ENCODE measurements at places on chromosomes 12 and 14.

- no peak for DNase-seq
These were observed 72.3 kb downstream of the CRADD start for GRCh38 chr12:93749515-93749914.

DNA sequence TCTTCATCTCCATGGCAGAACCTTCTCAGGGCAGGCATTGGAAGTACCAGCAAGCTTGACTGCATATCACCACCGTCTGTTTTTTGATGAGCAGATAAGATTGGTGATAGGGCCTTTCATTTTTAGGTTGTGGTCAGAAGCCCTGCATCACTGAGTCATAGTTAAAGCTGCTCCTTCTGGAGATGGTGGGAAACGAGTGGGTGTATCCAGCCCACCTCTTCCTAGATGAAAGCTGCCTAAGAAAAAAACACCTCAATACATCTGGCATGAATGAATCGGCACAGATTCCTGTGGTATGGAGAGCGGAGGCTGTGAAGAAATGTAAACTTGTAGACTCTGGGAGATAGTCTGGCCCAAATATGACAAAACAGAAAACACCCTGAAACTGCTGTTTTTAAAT is 248.7 kb upstream of the EGLN3 start:
- no peak for DNase-seq

GRCh38 chr14:78432046-78432445 is 261.9 kb downstream of the NRXN3 start:
- DNase-seq, result no peak

DNA sequence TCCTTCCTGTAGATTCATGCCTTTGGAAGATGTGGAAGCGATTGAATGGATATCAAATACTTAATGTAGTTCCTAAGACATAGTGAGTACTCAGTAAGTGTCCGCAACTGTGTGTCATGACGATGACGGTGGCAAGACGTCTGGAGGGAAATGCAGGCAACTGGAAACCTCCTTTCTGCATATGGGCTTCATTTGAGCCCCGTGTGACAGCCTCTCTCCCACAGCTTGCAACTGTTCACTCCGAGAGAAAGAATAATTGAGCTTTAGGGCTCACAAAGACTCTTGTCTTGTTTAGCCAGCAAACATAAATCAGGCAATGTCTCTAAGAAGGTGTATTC is 6.9 kb downstream of the CFAP251 start:
- DNase-seq, result no peak

DNA sequence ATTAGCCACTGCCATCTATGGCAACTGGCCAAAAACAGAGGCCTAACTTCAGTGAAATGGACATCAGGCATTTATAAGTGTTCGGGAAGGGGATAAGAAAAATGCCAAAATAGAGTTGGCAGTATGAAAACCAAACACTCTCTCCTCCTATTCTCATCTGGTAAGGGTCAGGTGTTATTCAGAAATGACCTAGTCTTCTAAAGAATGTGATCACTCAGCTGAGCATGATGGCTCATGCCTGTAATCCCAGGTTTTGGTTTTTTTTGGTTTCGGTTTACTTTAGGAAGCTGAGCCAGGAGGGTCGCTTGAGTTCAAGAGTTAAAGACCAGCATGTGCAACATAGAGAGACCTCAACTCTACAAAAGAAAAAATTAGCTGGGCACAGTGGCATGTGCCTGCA is 170.3 kb downstream of the GRIN2B start:
- no peak for DNase-seq

GRCh38 chr14:83529531-83529930 is 1995.9 kb upstream of the SEL1L start:
- DNase-seq, result no peak

DNA sequence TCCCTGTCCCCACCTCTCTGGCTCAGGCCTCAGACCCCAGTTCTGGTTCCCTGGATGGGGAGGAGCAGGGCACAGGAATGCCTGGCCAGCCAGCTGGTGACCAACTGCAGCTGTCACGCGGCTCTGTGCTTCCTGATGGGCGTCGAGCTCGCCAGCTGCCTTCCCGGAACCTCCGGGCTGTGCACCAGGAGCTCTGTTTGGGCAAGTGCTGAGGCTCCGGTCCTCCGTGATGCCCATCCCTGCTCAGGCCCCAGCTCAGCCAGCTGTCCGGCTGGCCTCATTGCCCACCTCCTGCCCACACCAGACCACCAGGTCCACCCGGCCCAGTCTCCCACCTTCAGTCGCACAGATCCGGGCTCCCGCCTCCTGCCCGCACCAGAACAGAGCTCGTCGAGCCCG is 4.8 kb downstream of the IFFO1 start:
- no peak for DNase-seq

- DNase-seq, result no peak
These were observed 21.2 kb downstream of the FGF6 start for GRCh38 chr12:4424422-4424821.

DNA sequence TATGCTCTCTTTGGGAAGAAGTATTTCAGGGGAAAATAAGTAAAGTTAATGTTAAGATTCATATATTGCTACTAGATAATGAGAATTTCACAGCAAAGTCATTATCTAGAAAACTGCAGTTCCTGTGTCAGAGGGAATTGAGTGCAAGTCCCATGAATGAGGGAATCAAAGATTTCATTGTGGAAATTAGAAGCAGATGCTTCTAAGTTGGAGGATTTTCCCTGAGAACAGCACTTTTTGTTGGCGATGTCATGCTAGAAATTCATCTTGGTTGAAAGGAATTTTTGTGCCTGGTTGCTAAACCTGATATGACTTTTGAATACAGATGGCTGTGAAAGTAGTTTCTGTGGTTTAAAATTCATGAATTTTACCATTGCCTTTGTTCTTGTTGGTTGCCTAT is 25.6 kb downstream of the FRMD6 start:
- DNase-seq, result no peak

GRCh38 chr14:58466459-58466858 is 38.9 kb downstream of the KIAA0586 start:
- DNase-seq, result no peak

GRCh38 chr14:60515511-60516289 is 6.8 kb downstream of the SIX6 start:
- peak; percentile 22 for DNase-seq

DNA sequence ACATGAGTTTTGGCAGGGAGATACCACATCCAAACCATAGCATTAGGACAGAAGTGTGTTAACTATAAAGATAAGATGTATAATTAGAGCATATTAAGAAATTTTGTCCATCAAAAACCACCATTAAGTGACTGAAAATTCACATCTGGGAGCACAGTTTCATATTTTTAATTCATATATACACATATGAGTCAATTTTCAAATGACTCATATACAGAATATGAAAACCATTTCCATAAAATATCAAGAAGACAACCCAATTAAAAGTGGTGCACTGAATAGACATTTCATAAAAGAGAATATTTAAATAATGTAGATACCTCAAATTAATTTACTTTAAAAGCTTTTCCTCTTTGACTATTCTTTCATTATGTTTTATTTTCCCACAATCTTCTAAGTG is 25.3 kb downstream of the MUCL1 start:
- no peak for DNase-seq

DNA sequence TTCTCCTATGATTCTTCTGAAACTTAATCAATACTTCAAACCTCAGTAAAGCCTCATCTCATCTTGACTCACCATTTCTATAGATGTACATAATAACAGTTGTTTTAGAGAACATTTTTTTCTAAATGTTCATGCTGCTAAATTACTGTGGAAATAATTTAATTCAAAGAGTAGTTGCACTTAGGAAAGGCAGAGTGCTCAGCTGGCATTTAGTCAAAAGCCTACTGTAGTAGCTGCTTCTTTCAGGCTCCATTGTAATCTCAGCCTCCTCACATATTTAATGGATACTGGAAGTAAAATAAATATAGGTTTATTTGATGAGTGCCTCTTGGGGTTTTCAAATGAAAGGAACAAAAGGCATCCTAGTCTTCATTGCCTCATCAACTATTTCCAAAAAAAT is 325.0 kb downstream of the CCER1 start:
- DNase-seq, result no peak

DNA sequence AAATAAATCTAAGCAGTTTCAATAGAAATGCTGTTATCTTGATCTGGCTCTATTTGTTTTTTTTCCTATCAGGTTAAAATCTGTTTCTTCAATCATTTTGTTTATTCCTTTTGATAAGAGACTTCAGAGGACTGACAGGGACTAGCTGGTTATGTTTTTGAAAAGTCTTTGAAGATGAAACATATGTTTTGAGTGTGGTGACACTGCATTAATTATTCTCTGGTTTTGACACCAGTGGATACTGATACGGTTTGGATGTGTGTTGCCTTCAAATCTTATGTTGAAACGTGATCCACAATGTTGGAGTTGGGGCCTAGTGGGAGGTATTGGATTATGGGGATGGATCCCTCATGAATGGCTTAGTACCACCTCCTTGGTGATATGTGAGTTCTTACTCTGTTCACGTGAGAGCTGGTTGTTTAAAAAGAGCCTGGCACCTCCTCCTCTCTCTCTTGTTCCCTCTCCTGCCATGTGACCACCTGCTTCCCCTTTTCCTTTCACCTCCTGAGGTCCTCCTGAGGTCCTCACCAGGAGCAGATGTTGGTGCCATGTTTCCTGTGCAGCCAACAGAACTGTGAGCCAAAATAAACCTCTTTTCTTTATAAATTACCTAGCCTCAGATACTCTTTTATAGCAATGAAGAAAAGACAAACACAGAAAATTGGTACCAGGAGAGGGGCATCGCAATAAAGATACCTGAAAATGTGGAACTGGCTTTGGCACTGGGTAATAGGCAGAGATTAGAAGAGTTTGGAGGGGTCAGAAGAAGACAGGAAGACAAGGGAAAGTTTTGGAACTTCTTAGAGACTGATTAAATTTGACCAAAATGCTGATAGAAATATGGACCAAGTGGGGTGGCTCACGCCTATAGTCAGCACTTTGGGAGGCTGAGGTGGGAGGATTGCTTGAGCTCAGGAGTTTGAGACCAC is 23.0 kb downstream of the RASSF3 start:
- no peak for DNase-seq

- DNase-seq, result no peak
These were observed 5.4 kb upstream of the LRIG3 start for GRCh38 chr12:58925751-58926150.

GRCh38 chr14:63725786-63726460 is 1.9 kb downstream of the SGPP1 start:
- DNase-seq, result no peak

- no peak for DNase-seq
These were observed 6.0 kb downstream of the PAX9 start for GRCh38 chr14:36667679-36668078.

- DNase-seq, result no peak
These were observed 167.7 kb upstream of the PLXNC1 start for GRCh38 chr12:93980711-93981110.

DNA sequence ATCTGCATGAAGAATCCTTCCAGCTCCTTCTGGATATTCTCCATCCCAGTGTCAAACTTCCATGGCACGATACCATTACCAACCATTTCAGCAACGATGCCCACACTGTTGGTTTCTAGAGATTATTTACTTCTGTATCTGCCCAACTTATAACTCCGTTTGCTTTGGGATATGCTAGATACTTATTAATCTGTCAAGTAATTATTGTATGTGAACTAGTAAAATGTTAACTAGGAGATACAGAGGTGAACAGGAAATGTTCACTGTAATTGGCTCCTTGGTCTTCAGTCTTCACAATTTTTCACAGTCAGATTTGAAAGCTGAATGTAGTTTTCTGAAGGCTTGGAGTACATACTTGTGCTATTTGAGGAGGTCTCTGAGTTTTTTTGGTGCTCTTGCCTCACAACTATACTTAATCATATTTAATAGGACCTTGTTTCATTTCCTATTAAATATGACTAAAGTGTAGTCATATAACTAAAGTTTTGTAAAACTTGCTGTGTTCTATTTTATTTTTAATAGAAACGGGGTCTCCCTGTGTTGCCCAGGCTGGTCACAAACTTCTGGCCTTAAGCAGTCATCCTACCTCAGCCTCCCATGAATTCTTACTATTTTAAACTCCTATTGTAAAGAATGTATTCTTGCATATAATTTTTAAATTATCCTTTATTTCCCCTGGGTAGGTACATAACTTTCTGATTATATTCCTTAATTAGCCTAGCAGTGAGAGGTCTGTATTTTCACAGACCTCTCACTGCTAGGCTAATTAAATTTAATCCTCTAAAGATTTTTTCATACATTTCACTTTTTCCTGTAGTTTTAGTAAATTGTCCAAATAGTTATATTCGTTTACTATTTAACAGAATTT is 79.7 kb downstream of the FGD4 start:
- peak; percentile 23 for DNase-seq

DNA sequence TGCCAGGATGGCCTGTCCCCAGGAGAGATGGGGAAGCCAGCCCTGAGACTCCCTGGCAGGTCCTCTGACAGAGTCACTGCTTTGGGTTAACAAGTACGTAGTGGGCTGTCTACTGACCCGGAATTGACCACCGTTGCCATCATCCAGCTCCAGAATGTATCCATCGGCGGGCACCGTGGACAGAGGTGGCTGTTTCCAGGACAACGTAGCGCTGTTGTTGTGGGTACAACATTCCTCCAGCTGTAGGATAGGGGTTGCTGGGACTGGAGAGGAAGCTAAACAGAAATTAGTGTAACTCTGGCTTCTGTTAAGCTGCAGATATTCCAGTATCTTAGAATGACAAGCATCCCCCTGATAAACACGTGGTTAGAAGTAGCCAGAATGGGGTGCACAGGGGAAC is 56.3 kb upstream of the PYGL start:
- no peak for DNase-seq

DNA sequence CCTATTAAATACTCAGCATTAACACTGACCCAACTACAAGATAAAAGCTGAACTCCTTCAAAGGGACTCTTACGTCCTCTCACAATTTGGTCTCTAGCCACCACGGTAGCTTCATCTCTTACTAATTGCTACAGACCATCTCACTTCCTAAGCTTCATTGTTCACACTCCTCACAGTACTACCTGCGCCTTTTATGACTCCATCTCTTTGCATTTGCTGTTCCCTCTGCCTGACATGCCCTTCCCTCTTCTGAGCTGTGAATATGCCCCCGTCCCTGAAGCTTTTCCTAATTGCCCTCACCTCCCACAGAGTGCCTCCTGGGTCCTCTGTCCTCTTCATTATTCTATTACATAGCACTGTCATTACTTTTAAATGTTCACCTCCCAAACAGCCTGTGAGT is 2.5 kb downstream of the EEA1 start:
- DNase-seq, result no peak

GRCh38 chr12:85182699-85183098 is 97.3 kb upstream of the ALX1 start:
- DNase-seq, result no peak

- no peak for DNase-seq
These were observed 12.8 kb downstream of the ADGRD1 start for GRCh38 chr12:130966443-130967030.

DNA sequence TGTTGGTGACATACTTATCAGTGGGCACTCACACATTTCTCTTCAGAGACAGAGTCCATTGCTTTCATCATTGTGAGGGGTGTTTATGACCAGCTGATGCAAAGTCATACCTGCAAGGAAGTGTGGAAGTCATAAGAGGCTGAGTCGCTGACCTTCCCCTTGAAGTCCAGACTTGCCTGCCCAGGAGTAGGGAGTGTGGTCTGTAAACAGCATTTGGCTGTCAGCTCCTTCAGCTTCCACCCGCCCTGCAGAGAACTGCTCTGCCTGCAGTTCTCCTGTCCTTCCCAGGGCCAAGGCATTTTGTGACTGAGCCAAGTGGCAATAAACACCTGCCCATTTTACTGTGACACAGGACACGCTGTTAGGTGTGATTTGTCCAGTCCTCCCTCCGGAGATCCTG is 801.3 kb downstream of the BCL11B start:
- DNase-seq, result no peak

Data from large intestine (tissue), 12 donors.